Muscle of leg (tissue), 16 donors: ENCODE measurements at places on chromosomes 13 and 19.

- peaks cover 65% of the 10 kb centered on the region for H3K4me1 ChIP-seq
- H3K4me3 ChIP-seq: peak overlapping the region; percentile 66
- no peaks in the 10 kb centered on the region for H3K27me3 ChIP-seq
Observed at GRCh38 chr19:1250437-1251260, 2.3 kb downstream of the MIDN start.

DNA sequence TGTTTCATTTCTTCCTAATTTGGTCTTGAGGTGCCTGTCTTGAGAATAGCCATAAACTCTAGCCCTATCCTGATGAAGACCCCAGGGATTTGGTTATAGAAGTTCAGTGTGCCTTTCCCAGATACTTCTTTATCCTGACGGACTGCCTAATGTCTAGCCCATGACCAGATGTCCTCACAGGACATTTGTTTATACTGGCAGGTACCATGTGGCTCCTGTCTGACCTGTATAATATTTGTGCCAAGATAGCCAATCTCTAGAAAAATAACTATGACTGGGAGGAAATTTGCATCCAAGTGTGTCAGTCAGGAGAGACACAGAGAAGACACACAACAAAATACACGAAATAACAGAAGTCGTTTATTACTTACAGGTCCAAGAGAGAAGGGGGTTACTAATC, 69.2 kb upstream of the MIR17HG start:
- H3K36me3 ChIP-seq: no peaks in the 10 kb centered on the region
- H3K4me3 ChIP-seq: no peak overlapping the region
- DNase-seq: no peak

DNA sequence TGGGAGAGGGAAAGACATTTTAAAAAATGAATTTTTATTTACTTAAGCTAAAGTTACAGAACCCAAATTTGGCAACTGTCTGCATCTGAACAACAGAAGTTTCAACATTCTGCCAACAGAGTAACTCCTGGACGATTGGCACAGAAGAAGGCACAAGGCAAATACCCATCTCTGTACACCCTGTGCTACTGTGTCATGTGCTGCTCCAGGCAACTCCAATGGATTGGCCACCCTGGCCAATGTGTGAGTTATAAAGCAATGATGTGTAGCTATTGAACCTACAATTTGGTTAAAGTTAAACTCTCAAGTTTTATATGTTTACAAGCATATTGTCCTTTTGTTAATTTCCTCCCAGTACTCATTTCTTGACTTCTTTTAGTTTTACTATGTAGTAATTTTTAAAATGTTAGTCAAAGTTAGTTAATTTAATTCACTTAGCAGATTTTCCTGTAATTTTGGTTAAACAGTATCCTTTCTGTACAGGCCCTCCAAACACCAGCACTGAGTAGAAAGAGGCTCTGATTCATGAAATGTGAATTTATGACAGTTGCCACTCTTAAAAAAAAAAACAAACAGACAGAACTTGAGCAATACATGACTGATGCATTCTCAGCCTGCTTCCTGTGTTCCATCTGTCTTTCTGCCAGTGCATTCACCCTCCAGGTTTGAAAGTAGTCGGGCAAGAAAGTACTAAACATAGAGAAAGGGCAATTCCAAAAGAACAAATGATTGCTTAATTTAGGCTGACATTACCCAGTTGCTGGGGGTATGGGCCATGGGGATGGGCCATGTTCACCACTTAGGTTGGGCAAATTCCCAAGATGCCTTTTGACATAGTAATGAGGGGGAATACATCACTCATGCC, 5.9 kb downstream of the STARD13 start:
- peaks cover 2% of the 10 kb centered on the region for H3K4me1 ChIP-seq
- H3K27me3 ChIP-seq: no peaks in the 10 kb centered on the region
- H3K36me3 ChIP-seq: no peaks in the 10 kb centered on the region
- H3K27ac ChIP-seq: peak overlapping the region; percentile 15
- no peak overlapping the region for H3K4me3 ChIP-seq
- no peak for DNase-seq

GRCh38 chr13:90201202-90201601, 1146.3 kb upstream of the MIR17HG start:
- H3K27ac ChIP-seq: no peak overlapping the region
- H3K4me3 ChIP-seq: no peak overlapping the region
- DNase-seq: no peak

DNA sequence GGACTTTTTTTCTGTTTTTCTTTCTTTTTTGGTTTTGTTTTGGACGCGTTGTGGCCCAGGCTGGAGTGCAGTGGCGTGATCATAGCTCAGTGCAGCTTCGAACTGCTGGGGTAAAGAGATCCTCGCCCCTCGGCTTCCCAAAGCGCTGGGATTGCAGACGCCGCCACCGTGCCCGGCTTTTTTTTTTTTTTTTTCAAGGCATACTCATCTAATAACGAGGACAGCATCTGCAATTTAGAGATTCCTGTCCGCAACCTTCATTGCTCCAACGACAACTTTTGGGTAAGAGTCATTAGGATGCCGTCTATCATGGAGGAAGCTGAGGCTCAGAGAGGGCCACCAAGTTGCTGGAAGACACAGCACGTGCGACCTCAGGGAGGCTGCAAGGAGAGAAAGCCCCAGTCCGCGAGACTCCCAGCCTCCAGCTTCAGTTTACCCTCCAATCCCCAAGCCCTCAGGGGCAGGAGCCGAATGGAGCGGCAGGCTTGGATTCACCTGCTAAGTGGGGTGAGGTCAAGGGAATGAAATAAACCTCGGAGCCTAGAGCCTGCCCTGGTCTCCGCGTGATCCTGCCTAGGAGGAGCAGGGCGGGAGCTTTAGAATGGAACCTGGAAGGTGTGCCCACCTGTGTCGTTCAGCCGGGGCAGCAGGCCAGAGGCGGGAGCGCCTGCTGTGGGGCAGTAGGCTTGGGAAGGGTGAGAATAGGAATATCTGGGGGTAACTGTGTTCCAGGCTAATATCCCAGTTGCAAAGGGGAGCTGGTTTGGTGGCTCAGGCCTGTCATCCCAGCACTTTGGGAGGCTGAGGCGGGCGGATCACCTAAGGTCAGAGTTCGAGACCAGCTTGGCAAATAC, 676 bp upstream of the POLRMT start:
- peaks cover 31% of the 10 kb centered on the region for H3K4me1 ChIP-seq
- peaks cover 6% of the 10 kb centered on the region for H3K36me3 ChIP-seq
- peak overlapping the region; percentile 62 for H3K27ac ChIP-seq
- H3K4me3 ChIP-seq: peak overlapping the region; percentile 88
